Psoas muscle (tissue), 8 donors: ENCODE measurements at places on chromosomes 5 and 9.
A peak's percentile ranks its signal among the peaks of the same experiment; 100 is the strongest.

DNA sequence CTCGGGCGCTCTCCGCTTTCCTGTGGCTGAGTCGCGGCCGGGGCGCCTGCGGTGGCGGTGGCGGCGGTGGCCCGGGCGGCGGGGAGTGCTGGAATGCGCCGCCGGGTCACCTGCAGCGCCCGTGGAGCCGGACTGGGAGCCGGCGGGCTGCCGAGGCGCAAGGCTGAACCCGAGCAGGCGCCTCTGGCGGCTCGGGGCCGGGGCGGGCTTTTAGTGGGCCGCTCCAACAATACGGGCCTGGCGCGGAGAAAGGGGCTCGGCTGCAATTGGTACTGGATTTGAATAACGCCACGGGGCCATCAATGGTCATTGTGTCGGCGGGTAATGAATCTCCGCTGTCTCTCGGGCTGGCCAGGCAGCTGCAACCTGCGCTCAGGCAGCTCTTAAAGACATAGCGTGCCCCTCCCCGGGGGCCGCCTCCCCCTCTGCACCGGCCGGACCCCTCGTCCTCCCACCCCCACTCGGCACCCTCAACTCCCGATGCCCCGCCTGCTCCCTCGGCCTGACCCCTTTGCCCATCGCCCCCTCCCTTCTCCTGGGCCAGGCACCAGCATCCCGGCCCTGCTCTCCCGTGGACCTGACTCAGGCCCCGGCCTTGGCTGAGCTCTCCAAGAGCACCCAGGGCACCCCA is 22.1 kb downstream of the URM1 start:
- DNase-seq: no peak

DNA sequence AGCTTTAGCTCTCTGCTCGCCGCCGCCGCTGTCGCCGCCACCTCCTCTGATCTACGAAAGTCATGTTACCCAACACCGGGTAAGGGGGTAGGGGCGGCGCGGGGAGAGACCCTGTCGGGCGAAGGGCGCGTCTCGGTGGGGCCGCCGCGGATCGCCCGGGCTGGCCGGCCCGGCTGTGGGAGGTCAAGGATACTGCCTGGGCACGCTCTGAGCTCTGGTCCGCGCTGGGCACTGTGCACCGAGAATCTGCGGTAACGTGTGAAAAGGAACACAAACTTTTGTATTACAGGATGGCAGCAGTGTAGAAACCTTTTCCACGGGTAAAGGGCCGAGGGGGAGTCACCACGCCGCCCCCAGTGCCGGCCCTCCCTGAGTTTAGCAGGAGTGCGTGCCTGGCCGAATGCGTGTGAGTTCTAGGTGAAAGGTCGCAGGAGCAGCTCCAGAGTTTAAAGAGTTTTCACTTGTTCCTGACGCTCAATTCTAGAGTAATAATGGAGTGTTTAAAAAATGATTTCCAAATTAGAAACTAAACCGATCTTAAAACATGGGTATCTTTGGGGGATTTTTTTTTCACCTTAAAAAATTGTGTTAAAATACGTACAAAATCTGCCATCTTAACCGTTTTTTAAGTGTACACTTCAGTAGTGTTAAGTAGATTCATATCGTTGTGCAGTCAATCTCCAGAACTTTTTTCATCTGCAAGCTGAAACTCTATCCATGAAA is at the start of gene HSDL2:
TSS of gene HSDL2 (plus strand) at position 7 of the 723 bp plus-strand sequence. CDS start at position 63, 56 bp downstream.
- DNase-seq: peak; percentile 59

DNA sequence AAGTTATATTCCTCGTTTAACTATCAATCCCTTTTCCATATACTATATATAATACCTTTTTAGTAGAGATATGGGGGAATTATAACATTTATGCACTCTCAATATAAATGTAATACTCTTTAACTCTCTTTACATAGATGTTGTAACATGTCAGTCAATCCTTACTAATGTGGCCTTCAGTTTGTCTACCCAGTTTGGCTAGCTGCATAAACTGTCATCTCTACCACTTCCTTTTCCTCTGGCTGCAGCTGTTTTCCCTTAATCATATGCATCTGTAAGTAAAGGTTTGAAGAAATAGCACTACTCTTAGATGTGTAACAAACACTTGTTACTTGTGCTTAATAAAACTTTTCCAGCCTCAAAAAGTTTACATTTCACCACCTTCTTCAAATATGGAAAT is 13.4 kb downstream of the ABHD17B start:
- DNase-seq: no peak

GRCh38 chr9:95746408-95747180 is 128.9 kb upstream of the ERCC6L2 start:
- DNase-seq: no peak

DNA sequence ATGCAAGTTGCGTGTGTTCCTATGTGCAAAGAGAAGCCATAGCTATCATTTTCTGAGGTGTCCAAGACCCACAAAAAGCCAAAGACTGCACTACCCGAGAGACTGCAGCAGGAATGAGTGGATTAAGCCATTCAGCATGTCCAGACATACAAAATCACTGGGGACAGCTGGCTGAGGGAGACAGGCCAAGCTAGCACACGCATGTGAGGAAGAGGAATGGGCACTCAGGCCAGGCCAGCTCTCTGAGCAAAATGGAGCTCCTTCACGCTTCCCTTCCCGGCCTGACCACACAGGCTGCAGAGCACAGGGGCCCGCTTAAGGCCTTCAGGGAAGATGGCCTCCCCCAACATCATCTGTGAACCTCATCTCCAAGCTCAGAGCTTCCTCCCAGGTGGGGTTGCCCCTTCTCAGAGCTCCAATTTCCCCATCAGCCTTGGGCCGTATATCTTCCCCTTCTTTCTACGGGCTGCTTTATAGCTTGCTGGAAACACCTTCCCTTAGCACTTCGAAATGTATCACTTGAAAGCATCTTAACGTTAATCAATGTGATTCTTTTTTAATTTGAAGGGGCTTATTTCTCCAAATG is 8.4 kb downstream of the DCANP1 start:
- no peak for DNase-seq

DNA sequence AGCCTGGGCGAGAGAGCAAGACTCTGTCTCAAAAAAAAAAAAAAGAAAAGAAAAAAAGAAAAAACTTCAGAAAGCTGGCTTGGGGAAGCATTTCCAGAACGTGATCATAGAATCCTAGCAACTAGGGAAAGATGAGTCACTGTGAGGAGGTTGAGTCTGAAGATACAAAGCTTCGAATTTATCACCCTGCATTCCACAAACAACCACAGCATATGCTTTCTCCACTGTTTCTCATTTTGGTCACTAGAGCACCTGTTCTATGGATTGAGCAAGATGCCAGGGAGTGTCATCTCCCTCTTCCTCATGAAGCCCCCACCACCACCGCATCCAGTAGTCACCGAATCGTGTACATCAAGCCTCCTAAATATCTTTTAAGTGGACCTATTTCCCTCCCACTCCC is 37.9 kb downstream of the SEMA5A start:
- no peak for DNase-seq

- DNase-seq: no peak
Measured at GRCh38 chr5:78718824-78719223, 70.3 kb upstream of the LHFPL2 start.

DNA sequence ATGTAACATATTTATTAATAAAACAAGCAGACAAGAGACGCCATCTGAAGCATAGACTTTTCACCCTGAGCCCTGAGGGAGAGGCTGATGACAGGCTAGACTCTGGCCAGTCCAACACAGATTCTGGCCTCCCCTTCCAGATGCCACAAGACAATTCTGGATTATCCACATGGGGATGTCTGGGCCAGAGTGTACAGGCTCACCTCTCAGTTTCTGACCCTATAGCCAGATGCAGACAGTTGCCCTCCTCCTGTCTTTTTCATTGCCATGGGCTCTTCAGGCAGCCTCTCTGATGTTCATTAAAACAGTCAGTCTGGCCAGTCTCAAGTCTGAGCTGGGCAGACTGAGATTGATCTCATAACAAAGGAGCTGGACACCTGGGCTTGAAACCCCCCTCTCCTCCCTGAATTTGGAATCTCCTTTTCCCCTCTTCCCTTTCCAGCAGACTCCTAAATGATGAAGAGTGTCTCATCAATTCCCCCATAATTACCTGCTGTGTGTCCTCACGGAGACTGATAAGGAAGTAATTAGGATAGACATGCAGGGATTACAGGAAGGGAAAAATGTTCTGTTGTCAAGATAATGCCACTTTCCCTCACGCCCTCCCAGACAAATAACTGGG is 89.6 kb downstream of the ASTN2 start:
- no peak for DNase-seq

DNA sequence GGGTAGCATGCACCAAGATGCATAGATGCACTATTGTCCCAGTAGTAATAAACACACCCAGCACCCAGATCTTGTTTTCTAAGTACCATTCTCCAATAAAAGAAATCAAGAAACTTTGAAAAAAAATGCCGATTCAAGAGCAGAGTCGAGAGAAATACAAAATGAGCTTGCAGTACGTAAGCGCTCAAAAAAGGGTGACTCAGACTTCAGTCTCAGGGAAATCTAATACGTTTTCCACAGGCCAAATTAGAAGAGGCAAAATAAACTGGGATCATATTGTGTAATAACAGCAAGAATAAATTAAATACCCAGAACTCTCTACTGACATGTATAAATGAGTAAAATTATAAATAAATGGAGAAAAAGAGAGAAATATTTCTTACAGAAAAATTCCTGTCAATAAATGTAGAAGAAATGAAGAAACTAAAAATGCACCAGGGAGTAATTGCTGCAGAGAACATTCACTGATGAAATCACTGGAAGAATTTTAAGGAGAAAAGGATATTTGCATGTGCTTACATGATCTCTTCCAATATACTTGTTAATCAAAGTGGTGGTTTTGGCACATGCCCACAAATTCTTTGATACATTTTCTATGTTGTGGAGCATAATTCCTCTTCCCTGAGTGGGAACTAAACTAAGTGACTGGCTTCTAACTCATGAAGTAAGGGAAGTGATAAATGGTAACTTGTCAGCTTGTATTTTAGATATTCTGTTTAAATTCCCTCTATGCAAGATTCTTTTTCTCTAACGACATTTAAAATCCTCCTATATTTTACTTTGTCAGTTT is 567.6 kb upstream of the ADAMTS16 start:
- no peak for DNase-seq

GRCh38 chr5:68544091-68544647 is 328.6 kb downstream of the PIK3R1 start:
- DNase-seq: no peak

DNA sequence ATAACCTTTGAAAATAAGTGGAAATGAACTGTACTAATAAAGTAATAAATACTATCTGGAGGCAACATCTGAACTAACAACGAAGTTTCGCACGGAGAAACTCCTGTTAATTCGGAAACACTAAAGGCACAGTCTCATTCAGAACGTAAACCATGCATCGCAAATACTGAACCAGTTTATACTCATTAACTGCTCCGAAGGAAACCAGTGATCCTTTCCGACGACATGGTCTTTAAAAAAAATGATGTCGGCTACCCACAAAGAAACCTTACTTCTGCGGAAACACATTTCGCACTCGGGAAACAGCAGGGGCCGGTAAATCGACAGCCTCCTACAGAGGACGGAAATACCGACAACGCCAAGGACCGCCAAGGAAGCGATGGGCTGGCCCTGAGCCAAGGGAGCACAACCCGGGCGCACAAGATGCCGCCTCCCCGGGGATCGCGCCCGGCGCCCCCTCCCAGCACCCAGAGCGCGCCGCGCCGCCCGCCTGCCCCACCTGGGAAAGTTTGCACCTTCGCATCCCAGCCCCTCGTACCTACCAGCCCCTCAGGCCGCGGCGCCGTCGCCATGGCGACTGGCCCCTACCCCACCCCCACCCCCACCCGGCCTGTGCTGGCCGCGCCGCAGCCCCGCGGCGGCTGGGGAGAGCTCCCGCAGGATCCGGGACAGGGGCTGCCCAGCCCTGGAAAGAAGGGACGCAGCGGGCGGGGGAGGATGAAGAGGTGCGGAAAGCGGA is 732 bp downstream of the PRKAA1 start:
- DNase-seq: peak; percentile 78

GRCh38 chr9:127763918-127764384 is 14.5 kb downstream of the SH2D3C start:
- DNase-seq: peak; percentile 67

DNA sequence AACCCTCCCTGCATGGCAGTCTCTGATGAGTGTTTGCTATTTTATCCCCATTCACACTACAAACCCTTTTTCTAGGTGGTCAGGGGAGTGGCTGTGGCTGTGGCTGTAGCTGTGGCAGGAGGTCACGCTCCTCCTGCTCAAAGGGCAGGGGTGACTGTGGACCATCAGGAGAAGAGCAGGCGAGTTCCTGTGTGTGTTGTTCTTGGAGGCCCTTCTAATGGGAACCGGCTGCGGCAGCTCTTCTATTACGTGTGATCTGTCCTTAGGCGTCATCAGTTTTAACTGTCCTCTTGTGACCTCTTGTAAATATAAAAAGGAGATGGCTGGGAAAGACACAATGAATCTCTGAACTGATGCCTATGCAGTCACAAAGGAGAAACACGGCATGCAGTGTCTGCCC is 65.1 kb downstream of the ANKH start:
- peak; percentile 67 for DNase-seq

GRCh38 chr9:95460518-95461164 is 56.1 kb downstream of the PTCH1 start:
- DNase-seq: no peak

GRCh38 chr9:89179540-89179894 is 899 bp upstream of the SHC3 start:
- peak; percentile 18 for DNase-seq

DNA sequence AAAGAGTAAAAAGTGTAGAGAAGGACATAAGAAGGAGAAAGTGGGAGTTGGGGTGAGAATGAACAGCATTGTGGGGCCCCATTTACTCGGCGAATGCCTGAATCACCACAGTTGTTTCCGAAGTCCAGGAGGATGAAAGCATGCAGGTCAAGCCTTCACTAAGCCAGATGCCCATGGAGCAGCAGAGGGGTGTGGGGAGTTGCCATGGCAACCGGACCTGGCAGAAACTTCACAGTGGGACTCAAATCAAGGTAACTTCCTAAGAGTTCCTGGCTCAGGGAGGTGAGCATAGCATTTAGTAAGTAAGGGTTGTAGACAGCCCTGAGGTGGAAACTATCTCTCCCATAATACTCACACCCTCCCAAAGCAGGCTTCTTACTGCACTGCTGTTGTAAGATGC is 357.1 kb downstream of the TRIM32 start:
- DNase-seq: no peak

DNA sequence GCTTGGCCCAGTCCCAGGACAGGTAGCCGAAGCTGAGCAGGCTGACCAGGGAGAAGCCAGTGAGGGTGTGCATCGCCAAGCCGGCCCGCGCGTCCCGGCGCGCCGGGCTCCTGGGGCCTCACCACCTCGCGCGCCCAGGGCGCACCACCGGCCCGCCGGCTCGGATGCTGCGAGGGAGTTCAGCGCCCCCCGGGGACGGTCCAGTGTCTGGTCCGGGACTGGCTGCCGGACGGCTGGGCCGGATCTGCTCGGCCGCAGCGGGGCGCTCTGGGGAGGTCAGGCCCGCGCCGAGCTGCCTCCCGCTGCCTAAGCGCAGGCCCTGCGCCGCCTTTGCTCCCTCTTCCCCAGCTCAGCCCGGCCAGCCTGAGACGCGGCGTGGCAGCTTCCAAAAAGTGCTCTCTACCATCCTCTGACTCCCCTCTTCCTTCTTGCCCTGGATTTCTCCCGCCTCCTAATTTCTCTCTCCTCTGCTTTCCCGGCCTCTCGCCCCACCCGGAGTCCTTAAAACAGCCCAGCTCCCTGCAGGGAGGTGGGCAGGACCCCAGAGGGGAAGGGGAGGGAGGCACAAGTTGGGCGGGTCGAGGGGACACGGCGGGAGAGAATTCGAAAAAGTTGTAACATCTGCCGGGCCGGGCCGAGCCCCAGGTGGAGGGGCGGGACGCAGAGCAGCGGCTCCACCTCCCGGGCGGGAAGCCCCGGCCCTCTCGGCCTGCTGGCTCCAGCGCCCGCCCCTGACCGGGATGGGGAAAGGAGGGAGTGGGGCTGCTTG is at the start of gene ARSI:
TSS of gene ARSI (minus strand) at position 605 of the 769 bp plus-strand sequence. CDS start at position 73, 532 bp downstream.
- DNase-seq: peak; percentile 45

- DNase-seq: no peak
Measured at GRCh38 chr5:93604644-93605515, 21.9 kb downstream of the NR2F1 start.
